ENCODE measurements at places on chromosomes 1 and 21.

DNA sequence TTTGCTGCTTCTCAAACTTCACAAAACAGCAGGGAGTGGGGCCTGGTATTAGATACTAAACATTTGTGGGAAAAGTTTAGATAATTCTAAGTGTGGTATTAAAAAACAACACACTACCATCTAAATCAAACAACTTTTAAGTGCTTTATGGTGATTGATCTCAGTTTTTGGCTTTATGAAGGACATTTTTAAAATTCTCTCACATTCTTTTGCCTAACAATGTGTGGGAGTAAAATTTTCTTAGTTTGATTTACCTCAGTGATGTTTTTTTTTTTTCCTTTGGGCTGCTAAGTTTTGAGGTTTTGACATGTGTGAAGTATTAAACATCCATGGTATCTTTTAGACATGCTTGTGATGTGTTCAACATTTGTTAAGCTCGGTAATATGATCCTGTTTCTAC, 116.2 kb downstream of the DISP1 start:
- no peak for DNase-seq

- no peak for DNase-seq
These were observed 252.9 kb downstream of the KCNT2 start for GRCh38 chr1:196355206-196355786.

- no peak for DNase-seq
These were observed 202.9 kb downstream of the ZP4 start for GRCh38 chr1:237687804-237688203.

- DNase-seq: no peak
These were observed 84.4 kb downstream of the PCNX2 start for GRCh38 chr1:233211106-233211505.

GRCh38 chr1:94757931-94758330, 62.2 kb upstream of the SLC44A3 start:
- DNase-seq: no peak

- no peak for DNase-seq
These were observed 22.9 kb upstream of the SLC44A3 start for GRCh38 chr1:94797291-94797690.

DNA sequence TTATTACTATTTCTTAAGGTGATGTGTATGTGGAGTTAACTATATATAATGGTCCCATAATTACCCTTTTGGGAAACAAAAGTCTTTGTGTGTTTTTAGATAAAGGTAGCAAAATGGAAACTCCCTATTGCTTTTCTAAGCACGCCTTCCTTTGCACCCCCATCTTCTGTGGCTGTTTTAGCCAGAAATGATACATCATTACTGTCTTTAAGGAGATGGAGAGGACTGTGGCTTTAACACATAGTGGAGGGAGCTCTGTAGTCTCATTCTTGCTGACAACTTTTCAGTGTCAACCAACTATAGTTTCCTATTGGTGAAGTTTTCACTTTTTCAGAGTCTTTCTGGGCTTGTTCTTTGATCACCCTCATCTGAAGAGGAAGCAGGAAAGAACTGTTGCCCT, 1.0 kb downstream of the APOBEC4 start:
- no peak for DNase-seq

GRCh38 chr1:26785611-26786436, 1.9 kb upstream of the PIGV start:
- no peak for DNase-seq

- no peak for DNase-seq
These were observed 23.1 kb downstream of the VASH2 start for GRCh38 chr1:212973426-212973825.

- no peak for DNase-seq
These were observed 23.0 kb downstream of the IRF2BP2 start for GRCh38 chr1:234586892-234587485.

DNA sequence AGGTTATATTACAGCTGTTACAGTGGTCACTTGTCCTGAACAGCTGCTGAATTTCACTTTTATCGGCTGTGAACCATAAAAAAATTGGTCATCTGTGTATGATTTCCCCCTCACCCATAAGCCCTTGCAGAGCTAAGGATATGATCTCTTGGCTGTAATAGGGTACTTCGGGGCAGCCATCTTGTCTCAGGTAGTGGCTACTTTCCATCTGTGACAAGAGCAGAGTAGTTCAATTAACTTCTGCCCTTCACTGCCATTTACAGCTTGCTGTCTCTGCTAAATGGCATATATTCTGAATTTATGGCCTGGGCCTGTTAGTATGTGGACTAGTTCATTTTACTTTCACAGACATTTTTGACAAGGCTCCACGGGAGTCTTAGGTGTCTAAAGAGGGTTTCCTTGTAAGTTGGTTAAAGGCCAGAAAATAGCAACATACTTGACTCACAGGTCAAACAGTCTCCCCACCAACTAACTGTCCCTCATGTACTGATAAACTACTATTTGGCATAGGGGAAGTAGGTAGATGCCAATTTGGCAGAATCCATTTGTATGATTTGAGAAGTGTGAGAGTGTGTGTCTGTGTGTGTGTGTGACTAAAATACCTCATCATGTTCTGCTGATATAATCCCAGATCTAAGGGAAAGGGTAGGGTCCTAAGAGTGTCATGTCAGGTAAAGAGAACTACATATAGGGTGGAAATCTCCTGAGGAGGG, 151.6 kb downstream of the KCTD3 start:
- DNase-seq: no peak

DNA sequence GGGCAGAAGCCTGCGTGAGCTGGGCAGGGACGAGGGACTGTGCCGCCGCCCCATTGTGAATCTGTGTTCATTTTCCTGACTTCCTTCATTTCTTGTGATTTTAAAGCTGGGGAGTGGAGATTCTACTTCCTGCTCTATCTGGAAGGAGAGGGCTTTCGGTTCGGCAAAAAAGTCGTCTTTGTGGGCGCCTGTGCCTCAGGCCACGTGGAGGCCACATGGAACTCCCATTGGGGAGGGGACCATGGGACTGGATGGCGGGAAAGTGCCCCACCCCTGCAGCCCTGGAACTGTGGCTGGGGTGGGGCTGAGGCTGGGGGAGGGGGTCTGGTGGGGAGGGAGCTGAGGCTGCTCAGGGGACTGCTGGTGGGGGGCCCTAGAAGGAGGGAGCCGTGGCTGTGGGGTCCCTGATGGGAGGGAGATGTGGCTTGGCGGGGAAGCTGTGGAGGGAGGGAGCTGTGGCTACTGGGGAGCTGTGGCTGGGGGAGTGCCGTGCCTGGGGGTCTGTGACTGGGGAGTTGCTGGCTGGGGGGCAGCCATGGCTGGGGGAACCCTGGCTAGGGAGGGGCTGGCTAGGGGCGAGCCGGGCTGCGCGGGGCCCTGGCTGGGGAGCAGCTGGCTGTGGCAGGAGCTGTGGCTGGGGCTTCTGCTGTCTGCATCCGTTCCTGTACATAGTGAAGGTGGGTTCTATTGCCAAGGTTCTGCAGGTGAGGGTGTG, 31.5 kb downstream of the COL18A1 start:
- no peak for DNase-seq

DNA sequence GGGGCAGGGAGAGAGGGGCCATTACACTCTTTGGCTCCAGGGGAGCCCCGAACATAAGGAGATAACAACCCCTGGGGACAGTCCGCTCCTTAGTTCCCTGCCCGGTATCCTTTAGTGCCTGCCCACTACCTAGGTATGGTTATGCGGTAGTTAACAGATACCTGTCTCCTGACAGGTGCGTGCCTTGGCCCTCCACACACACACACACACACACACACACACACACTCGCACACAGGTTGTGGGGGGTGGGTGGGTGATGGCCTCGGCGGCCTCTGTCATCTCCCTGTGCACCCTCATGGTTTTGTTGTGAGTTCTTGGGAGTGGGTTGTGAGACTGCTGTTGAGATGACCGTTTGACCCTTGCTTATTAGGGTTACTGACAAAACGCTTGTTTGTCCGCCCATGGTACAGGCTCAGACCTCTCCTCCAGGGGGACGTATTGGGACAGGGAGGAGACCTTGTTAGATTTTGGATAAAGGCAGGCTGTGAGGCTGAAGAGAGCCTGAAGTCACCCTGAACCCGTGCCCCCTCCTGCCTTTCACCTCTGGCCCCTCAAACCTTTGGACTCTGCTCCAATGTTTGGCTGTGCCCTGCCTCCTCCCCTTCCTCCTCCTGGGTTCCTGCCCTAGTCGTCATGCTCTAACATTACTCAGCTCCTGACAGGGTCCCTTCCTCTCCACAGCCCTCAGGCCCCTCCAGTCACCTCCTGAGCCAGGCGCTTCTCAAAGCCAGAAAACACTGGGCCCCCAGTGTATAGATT, 979 bp downstream of the RASSF5 start:
- no peak for DNase-seq

DNA sequence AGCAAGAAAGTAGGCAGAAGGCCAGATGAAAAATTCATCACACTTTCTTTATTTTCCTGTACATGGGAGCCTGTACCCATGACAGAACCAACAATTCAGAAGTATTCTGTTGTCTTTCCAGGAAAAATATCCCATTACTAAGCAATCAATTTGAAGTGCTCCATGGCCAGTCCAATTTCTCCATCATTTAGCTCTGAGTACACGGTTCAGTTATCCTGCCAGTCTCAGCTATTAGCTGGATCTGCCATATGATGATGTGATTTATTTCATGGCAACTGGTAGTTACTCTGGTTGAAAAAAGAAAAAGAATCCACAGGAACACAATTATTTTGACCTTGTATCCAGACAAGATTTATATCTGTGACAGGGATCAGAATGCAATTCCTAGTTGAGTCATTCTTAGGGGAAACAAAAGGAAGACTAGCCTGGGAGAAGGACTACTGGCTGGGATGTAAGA, 70.6 kb upstream of the GORAB start:
- DNase-seq: no peak

GRCh38 chr1:28888915-28889314, 25.5 kb upstream of the EPB41 start:
- no peak for DNase-seq

GRCh38 chr1:30684259-30684658, 39.1 kb downstream of the MATN1 start:
- no peak for DNase-seq

DNA sequence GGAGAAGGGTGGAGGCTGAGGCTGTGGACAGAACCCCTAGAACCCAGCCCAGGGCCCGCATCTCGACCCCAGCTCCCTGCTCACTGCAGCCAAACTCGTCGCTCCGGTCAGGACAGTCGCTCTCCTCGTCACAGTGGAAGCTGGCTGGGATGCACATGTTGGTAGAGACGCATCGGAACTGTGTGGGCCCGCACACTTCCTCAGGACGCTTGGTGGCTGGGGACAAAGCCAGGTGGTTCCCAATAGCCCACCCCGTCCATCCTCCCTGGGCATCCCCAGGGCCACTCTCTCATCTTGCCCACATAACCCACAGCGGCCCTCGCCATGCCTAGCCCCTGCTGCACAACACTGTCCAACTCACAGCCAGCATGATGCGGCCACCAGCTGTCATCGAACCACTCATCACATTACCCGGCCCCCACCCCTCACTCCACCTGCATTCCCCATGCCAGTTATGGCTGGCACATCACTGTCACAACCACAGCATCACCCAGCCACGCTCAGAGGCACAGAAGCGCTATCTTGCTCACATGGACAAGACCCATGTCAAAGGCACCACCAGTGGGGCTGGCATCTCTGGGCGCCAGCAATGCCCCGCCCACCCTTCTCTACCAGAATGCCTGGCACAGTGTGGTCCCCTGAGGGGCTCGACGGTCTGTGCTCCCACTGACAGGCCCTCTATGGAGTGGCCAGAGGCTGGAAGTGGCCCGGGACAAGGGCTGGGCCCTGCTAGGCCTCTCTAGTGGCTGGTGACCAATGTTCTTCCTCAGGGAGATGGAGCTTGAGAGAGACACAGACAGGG, 51.7 kb downstream of the HSPG2 start:
- no peak for DNase-seq

DNA sequence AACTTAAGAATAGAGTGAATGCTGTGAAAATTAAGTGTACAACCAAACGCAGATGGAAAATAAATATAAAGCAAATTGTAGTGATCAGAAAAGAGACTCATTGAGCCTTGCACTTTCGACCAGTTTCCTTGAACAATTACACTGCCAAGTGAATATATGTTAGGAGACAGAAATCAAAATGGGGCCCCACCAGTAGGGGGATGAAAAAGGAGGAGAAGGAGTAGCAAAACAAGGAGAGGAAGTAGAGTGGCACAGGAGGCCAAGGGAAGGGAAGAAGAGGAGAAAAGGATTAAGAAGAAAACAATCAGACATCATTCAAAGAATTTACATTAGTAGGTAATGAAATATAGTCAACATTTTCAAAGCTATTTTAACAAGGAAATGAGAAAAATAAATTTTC, 1770.6 kb downstream of the PLA2G4A start:
- DNase-seq: no peak

DNA sequence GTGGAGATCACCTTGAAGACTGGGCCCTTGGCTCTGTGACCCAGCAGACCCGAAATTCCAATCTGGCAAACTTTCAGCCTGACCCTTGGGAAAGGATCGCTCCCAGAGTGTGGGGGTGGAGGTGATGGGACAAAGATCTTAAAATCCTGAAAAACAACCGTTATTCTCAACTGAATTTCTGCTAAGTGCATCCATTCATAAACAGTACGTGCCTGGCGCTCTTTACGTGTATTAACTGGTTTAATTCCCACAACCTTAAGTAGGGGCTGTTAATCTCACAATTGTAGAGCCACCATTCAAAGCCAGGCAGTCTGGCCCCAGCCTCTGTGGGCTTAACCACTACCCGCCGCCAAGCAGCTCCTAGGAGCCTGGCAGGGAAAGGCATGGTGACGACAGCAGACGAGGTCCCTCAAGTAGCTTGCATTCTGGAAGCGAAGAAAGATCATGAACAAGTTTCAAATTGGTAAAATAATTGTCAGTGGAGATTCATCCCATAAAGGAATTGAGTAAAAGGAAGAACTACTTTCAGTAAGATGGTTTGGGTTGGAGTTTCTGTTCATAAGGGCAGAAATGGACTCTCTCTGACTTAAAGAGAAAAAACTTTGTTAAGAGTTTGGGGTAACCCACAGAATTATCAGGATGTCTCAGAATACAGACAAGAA, 11.4 kb upstream of the RGS16 start:
- DNase-seq: peak; percentile 63

GRCh38 chr21:32102426-32102825, 176.4 kb downstream of the MIS18A start:
- no peak for DNase-seq

DNA sequence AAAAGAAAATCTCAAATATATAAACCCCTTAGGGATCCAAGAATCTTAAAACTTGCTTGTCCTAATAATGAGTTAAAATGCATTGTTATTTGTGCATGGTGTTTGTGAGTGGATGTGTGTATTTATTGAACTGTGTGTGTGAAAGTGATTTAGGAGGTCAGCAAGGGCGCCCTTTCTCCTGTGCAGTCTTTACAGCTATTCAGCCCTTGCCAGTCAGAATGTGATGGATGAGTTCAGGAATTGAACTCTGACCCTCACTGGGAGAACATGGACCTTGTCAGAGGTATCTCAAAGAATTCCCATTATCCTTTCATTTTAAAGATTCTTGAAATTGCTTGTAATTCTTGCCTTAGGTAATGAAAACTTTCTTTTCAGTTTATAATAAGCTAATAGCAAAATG, 493.0 kb upstream of the ADGRL4 start:
- DNase-seq: no peak

DNA sequence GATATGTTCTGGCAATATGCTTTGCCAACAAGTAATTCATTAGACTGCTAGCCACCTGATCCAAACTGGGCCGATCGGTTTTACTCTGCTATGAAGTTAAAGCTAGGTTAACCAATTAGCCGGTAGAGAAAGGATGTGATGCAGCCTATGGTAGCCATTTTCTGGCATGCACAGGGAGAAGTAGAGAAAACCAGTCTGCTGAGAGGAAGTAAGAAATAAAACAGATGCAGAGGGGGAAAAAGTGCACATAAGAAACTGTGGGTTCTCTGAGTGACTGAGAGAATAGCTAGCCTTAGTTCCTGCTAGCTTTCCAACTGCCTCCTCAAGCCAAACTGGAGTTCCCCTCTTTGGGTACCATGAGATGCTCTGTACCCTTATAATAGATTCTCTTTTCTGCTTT, 52.8 kb downstream of the ARID4B start:
- no peak for DNase-seq

- no peak for DNase-seq
These were observed 8.1 kb upstream of the KTI12 start for GRCh38 chr1:52041551-52042185.
